HEK293T (cell line): ENCODE measurements at places on chromosomes 7 and 10.

DNA sequence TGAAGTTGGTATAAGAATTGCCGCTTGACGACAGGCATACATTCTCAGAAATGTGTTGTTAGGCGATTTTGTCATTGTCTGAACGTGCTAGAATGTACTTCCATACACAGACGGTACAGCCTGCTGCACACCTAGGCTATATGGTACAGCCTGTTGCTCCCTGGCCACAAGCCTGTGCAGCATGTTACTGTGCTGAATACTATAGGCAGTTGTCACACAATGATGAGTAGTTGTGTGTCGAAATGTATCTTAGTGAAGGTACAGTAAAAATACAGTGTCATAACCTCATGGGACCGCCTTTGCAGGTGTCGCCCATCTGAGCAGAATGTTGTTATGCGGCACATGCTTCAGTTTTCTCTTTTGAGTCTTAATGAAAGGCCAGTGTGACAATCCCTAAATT is 66.5 kb downstream of the SHH start:
- DNase-seq: no peak

GRCh38 chr10:104711302-104711721 is 70.2 kb downstream of the SORCS3 start:
- DNase-seq: no peak

- DNase-seq: no peak
These were observed 397.5 kb upstream of the PRKCQ start for GRCh38 chr10:6977398-6978186.

GRCh38 chr7:156155988-156156733 is 343.9 kb upstream of the SHH start:
- no peak for DNase-seq

DNA sequence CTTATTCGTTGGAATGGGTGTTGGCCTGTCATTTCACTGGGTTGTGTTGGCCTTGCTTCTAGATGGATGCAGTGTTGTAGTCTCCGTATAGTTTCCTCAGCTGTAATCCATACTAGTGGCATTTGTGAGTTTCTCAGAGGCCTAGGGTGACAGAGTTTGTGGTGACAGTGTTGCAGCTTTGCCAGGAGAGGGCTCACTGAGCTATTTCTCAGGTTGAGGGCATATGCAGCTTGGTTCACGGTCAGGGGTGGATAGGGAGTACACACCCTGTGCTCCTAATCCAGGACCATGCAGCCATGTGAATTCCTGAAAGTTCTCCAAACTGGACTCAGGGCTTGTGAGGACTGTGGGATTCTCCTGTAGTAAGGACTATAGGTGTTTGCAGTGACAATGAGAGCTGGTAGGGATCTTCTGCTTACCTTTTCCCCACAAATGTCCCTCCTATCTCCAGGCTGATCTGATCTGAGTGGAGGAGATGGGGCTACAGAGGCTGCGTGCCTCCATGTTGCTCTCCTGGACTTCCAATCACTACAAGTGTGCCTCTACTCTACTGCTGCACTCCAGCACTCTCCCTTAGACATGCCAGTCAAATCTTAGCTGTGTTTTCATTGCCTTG is 229.0 kb downstream of the STK31 start:
- DNase-seq: peak; percentile 64

DNA sequence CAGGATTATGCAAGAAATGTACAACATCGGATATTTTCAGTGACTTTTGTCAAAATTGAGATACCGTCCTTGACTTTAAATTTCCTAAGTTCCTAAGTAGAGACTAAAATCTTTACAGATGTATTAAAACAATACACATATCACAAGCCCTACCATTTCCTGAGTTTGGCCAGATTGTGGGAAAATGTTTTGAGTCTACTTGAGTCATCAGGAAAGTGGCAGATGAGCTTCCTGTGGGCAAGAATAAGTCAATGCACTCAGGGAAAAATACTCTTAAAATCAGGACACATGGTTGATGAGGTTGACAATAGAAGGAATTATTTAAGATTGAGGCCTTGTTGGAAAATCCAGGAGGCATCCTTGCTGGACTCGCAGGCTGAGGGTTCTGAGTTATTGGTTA is 162.5 kb downstream of the SNX10 start:
- no peak for DNase-seq

GRCh38 chr10:133614830-133615580 is 11.6 kb downstream of the FRG2B start:
- DNase-seq: no peak

DNA sequence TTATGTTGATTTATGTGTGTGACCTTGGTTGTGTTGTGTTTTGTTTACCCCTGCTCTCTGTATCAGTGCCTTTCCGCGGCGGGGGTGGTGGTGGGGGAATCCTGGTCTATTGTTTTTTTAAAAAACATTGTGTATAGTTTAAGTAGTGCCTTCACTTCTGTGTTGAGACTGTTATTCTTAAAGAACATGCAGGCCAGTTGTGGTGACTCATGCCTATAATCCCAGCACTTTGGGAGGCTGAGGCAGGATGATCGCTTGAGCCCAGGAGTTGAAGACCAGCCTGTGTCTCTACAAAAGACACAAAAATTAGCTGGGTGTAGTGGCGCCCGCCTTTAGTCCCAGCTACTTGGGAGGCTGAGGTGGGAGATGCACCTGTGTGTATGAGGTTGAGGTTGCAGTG is 429.0 kb upstream of the LRGUK start:
- DNase-seq: no peak

DNA sequence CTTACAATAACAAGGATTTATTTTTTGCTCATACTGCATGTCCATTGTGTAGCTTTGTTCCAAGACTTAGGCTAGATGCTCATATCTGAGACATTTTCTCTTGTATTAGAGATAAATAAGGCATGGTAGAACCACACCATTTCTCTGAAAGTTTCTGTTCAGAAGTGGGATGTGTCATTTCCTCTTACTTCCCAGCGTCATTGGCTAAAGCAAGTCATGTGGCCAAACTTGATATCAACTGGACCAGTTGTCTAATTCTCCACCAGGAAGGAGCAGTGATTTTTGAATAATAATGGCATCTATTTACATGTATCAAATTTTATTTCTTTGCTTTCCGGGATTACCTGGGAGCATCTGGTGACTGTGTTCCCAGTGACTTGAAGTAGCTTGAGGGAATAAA is 38.3 kb downstream of the AHCYL2 start:
- no peak for DNase-seq

DNA sequence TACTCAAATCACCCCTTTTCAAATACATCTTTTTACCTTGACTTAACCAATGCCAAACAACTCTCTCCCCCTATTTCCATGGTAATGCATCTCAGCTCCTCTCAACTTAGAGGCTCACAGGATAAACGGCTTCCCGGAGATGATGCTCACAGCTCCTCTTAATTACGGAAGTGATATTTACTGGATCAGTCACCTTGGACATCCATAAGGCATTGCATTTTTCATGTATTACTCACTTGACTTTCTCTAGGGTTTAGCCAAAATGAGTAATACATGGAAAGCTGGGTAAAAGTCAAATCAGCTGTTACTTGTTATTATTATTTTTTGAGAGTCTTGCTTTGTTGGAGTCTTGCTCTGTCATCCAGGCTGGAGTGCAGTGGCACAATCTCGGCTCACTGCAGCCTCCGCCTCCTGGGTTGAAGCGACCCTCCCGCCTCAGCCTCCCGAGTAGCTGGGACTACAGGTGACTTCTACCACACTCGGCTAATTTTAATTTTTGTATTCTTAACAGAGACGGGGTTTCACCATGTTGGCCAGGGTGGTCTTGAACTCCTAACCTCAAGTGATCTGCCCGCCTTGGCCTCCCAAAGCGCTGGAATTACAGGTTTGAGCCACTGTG is 73.3 kb upstream of the RHEB start:
- DNase-seq: no peak

DNA sequence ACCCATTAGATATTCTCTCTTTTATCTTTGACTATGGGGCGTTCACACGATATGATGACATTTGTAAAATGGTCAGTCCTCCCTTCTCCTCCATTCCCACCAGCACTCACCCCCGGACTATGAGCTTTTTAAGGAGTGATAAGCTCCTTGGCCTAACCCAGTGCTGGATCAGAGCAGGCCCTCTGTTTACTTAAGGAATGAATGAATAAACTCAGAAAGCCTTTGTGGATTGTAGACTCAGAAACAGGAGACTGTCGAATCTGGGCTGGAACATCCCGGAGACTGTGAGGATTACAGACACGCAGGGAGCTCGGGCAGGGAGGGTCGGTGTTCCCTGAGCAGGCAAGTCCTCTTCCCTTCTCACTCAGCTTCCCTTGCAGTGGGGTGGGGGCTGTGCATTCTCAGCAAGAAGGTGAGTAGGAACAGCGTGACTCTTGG is 6.8 kb upstream of the ZCCHC24 start:
- DNase-seq: no peak

- peak; percentile 36 for DNase-seq
These were observed 76.2 kb downstream of the PLCE1 start for GRCh38 chr10:94069884-94070283.

- DNase-seq: no peak
These were observed 3.1 kb downstream of the CD36 start for GRCh38 chr7:80641548-80641947.

- no peak for DNase-seq
These were observed 64.2 kb downstream of the CUL2 start for GRCh38 chr10:35025916-35026315.

DNA sequence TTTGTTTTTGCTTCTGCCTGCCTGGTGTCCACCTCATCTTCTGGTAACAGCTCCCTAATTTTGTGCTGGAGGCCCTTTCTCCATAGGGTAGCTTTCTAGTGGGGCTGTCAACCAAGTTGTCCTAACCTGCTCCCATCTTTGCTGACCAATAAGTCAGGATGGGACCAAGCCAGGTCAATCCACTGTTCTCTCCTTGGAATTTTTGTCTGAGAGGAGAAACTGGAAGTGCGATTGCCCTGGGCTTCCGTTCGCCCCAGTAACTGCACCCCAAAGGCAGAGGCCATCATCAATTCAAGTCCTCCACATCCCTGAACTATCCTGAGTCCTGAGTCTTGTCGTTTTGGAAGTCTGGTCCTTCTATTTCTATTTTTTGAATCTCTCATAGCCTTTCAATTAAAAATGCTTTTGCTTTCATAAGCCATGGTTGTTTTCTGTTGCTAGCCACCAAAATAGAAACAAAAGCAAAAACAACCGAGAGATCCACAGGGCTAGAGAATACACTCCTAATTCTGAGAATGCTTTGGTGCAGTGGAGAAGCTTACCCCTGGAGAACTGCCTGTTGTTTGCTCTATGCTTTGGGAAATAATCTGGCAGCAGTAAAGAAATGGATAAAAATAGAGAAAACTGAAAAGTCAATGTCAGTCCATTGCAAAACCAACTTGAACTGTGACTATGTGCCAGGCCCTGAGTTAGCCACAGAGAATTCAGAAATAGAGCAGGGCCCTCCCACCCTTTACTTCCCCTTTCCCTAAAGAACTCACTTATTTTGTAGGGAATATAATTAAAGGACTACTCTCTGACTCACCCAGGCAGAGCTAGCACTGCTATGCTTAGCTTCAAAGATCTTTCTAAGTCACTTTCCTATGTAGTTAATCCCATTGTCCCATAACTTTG is 368.1 kb downstream of the CXCL12 start:
- no peak for DNase-seq

- DNase-seq: no peak
These were observed 30.9 kb downstream of the AGR3 start for GRCh38 chr7:16850614-16851466.

DNA sequence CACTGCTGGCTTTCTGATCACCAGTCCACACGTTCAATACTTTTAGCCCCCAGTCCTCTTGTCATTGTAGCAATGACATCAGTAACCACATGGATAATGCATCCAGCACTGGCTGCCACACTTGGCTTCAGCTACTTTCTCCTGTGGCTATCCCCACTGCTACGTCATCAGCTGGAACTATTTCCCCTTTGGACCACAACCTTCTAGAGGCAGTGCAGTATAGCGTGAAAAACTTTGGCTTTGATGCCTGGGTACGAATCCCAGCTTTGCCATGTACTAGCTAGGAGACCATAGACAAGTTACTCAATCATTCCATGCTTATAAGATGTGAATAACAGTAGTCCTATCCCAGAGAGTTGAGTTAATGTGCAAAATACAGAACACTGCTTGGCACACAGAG is 63.2 kb downstream of the CCDC3 start:
- DNase-seq: no peak

- no peak for DNase-seq
These were observed 19.4 kb downstream of the NRAP start for GRCh38 chr10:113644185-113645120.

- DNase-seq: no peak
These were observed 162.2 kb downstream of the ELMO1 start for GRCh38 chr7:37286454-37286832.

- peak; percentile 39 for DNase-seq
These were observed 856 bp downstream of the ARHGAP21 start for GRCh38 chr10:24722676-24723385.

DNA sequence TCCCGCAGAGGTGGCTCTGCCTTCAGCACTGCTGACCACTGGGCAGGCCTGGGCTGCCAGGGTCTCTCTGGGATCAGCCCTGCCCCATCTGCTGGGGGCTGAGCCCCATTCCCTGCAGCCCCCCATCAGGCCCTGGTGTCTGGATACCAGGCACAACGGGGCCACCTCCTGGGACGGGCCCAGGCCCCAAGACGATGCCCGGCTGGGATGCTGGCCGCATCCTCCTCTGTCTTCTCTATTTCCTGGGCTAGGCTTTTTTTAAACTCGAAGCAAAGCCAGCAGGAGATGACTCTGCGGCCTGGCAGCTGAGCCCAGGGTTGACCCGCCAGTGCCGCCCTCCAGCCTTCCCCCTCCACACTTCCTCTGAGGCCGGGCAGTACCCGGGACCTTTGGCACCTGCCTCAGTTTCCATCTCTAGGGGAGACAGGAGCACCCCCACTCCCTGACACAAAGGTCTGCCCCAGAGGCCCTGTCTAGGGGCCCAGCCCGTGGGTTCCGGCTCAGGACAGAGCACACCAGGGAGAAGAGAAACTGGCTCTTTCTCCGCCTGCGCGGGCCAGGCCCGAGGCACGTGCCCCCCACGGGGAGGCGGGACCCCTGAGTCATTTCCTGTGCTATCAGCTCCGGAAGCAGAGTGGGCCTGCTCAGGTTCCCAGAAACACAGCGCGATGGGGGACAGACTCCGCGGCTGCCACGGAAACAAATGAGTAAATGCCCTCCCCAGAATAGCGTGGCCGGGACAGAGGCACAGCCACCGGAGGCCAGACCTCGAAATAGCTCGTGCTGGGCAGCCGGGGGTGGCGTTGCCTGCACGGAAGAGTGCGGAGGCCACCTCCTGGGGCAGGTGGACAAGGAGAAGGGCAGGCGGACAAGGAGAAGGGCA is 84.6 kb upstream of the PDGFA start:
- DNase-seq: no peak

GRCh38 chr7:3338161-3338560 is 37.1 kb downstream of the SDK1 start:
- DNase-seq: no peak

GRCh38 chr7:46802479-46802878 is 779.4 kb downstream of the TNS3 start:
- DNase-seq: no peak

- DNase-seq: no peak
These were observed 43.8 kb downstream of the ARL4A start for GRCh38 chr7:12731214-12731656.

GRCh38 chr10:26365681-26366358 is 72.3 kb upstream of the APBB1IP start:
- no peak for DNase-seq
